ENCODE measurements at places on chromosomes 4 and X.

GRCh38 chr4:109811707-109812106 lies 3.9 kb upstream of the GAR1 start:
- no peak for DNase-seq

DNA sequence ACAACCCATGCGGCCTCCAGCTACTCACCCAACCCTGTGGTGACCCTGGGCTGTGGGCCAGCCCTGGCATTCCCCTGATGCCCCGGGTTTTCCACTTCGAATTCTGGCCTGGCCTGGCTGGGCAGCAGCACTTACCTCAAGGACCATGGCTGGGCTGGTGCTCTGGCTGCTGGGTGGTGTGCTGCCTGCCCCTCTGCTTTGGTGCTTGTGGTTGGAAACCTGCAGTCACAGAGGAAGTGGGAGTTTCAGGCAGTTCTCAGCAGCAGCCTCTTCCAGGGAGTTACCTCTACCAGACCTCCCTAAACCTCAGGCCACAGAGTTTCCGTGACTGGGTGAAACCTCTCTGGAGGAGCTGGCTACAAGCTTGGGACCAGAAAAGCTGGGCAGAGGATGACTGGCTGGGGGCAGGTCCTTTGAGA lies at the start of gene CXCR3:
TSS of gene CXCR3 (minus strand) at position 209 of the 419 bp plus-strand sequence. CDS start at position 147, 62 bp downstream.
- peak; percentile 51 for DNase-seq

- DNase-seq, result no peak
These were observed 350.8 kb downstream of the PDGFC start for GRCh38 chr4:156620786-156621185.

DNA sequence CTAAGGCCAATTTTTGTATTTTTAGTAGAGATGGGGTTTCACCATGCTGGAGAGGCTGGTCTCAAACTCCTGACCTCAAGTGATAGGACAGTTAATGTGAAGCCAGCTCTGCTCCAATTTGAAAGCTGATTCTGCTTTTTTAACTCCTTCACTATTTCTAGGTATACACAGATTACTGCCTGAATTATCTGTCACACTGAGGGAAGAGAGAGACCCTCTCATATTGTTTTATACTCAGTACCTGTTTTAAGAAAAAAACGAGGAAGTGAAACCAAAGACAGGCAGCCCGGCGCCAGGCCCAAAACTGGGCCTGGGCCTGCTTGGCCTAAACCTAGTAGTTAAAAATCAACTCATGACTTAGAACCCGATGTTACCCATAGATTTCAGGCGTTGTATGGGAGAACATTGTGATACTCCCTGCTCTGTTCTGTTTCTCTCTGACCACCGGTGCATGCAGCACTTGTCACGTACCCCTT lies 1601.5 kb upstream of the PCDH10 start:
- DNase-seq, result no peak

GRCh38 chr4:54554339-54554990 lies 103.3 kb upstream of the KIT start:
- no peak for DNase-seq

- no peak for DNase-seq
These were observed 395.6 kb downstream of the MAPK10 start for GRCh38 chr4:85964298-85964697.

DNA sequence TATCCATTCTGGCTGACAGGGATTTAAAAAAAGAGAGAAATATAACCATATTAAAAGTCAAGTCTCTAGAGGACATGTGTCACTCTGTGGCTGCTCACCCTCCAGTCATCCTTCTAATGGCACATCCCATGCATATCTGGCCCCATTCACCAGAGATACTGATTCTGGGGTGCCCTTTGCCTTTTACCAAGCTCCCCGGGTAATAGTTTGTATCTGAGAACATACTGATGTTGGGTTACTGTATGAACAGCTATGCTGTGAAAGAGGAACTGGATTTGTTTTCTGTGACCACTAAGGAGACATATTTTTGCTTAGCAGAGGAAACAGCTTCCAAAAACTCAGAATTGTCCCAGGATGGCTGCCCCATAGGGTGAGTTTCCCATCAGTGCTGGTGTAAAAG lies 56.0 kb downstream of the SAT1 start:
- no peak for DNase-seq

GRCh38 chrX:149848855-149849254 lies 32.1 kb upstream of the MAGEA8 start:
- DNase-seq, result no peak

- no peak for DNase-seq
These were observed 5.2 kb downstream of the PKD2 start for GRCh38 chr4:88012647-88013046.

- DNase-seq, result no peak
These were observed 17.0 kb downstream of the SLC9B1 start for GRCh38 chr4:103002551-103002950.

DNA sequence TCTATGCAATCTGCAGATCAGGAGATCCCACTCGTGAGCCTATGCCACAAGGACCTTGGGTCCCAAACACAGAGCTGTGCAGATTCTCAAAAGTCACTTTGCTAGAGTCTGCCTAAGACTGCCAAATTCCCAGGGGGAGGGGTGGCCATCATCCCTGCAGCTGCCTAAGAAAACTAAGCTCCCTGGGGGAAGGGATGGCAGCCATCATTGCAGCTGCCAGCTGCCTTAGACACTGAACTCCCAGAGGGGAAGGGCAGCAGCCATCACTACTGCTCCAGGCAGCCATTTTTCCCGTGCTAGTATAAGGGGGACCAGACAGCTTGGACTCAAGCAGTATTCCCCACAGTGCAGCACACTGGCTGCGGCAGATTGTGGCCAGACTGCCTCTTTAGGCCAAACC lies 156.9 kb downstream of the NKX6-1 start:
- no peak for DNase-seq

- DNase-seq, result no peak
These were observed 218.7 kb downstream of the NWD2 start for GRCh38 chr4:37463033-37463856.

DNA sequence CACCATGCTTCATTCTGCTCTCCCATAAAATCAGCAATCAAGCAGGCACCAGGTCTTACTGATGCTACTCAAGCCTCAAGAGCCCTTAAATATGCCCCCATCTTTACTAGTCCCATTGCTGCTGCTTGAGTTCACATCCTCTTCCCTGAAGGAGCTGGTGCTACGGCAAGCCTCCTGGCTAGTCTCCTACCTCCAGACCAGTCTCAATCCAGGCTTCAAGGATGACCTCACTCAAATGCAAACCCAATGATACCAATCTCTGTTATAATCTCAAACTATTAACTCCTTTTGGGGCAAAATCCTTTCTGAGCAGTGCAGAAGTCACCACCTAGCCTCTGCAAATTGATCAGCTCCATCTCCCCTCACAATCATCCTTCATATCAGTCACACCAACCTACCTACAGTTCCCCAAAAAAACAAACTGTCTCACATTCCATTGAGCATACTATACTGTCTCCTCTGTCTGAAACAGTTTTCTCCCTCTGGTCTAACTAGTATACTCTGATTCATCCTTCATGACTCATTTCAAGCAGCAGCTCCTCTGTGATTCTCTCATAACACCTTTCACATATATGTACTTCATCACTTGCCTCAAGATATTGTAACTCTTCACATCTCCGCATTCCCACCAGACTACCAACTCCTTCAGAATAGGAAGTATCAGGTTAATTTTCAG lies 30.0 kb downstream of the PAPSS1 start:
- no peak for DNase-seq

DNA sequence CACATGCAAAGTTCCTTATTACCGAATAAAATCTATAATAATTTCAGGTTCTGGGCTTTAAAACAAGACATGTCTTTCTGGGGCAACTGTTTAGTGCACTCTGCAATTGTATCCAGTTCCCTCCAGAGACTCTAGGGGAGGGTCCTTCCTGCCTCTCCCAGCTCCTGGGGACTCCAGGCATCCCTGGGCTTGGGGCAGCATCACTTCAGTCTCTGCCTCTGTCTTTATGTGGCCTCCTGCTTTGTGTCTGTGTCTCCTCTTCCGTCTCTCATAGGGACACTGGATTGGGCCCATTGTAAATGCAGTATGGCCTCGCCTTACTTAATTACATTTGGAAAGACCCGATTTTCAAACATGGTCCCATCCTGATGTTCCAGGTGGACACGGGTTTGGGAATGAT lies 10.9 kb upstream of the ASMTL start:
- DNase-seq, result no peak

- DNase-seq, result no peak
These were observed 54.5 kb upstream of the WDR1 start for GRCh38 chr4:10171055-10171454.

DNA sequence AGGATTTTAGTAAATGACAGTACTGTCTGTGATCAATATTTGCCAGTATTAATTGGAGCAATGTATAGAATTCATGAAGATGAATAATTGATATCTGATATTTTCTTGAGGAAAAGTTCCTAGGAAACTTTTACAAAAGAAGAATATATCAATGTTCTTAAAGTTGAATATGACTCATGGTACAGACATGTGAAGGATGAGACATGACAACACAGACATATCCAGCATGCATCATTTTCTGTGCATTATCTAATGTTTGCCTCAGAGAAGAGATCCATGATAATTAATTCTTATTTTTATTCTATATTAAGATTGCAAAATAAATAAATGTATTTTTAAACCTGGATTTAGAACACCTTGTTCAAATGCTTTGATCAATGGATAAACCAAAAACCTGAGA lies 452.9 kb upstream of the EPHA5 start:
- no peak for DNase-seq

GRCh38 chr4:23811161-23811560 lies 78.7 kb downstream of the PPARGC1A start:
- no peak for DNase-seq

DNA sequence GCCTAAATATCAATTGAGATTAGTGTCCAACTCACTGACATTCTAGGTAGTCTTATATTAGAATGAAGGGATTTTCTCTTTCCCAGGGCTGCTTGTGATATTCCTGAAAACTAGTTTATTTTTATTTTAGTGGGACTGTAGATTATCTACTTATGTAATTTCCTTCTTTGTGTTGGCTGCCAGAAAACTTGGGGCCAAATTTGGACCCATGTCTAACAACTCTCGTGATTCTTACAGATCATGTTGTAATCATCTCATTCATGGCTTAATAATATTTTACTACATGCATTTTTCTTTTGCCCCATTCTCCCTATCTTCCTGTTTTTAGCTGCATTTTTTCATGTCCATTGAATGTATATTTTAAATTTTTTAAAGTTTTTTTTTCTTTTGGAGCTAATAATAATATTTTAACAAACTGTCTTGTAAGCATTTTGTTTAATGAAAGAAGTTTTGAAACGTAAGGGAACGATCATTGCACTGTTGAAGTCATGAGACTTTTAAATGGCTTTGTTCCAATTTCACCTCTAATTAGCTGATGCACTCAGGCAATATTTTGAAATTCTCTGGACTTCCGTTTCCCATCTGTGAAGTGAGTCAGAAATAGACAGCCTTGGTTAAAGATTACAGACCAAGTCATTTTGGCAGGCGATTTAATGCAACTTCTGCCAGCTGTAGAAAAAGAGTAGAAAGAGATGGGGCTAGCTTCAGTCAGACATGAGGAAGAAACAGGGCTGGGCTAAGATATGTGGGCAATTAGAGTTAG lies 14.3 kb upstream of the TDO2 start:
- DNase-seq, result no peak

DNA sequence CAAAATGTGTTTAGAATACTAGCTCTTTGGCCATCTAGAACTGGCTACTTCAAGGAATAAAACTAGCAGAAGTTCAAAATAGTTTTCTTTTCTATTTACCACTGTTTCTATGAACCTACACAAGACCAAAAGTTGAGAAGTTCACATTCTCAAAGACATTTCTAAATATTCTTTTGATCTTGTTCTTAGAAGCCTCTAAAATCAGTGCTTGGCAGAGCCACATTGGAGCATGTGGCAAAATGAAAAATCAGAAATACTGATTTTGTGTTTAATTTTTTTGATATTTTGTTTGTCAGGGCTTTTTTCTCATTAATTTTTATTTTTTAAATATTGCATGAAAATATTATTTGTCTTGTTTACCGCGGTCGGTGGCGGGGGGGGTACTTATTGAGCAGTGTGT lies 853.8 kb upstream of the INTU start:
- no peak for DNase-seq

- no peak for DNase-seq
These were observed 324.8 kb upstream of the DDX53 start for GRCh38 chrX:22674932-22675331.

- no peak for DNase-seq
These were observed 1720.2 kb downstream of the PCDH7 start for GRCh38 chr4:32440391-32440790.

- DNase-seq, result no peak
These were observed 6.0 kb upstream of the VSIG4 start for GRCh38 chrX:66045894-66046293.

DNA sequence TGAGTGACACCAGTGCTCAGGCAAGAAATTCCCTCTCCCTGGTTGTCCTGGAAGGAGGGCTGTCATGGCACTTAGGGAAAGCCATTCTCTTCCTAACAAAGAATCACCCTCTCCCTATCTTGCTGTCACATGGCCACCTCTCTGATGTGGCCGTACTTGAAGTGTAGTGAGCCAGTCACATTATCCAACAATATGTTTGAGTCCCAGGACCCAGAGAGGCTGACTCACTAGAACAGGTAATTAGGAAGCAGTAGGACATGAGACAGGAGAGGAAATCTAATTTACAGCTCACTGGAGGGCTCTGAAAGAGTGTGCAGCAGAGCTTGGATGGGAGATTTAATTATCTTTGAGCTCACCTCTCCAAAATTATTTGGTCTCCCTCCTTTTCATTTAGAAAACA lies 299.1 kb downstream of the ARHGAP24 start:
- no peak for DNase-seq

- DNase-seq, result peak; percentile 25
These were observed 106.8 kb upstream of the NKX1-1 start for GRCh38 chr4:1512738-1513660.

DNA sequence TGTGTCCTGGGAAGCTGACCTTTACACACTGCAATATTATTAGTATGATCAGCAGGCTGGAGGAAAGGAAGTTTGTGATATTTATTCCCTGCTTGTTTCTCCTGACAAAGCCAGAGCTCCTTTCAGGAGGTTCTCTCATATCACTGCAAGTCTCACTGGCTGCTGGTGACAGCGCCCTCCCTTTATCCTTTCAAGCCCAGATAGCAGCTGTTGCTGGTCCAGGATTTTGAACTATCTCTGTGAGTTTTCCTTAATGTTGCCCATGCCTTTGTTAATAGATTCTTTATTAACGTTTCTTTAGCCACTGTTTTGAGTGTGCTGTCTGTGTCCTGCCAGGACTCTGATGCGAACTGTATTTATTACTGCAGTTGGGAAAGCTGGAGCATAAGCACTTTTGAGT lies 518.7 kb downstream of the C4orf33 start:
- no peak for DNase-seq

DNA sequence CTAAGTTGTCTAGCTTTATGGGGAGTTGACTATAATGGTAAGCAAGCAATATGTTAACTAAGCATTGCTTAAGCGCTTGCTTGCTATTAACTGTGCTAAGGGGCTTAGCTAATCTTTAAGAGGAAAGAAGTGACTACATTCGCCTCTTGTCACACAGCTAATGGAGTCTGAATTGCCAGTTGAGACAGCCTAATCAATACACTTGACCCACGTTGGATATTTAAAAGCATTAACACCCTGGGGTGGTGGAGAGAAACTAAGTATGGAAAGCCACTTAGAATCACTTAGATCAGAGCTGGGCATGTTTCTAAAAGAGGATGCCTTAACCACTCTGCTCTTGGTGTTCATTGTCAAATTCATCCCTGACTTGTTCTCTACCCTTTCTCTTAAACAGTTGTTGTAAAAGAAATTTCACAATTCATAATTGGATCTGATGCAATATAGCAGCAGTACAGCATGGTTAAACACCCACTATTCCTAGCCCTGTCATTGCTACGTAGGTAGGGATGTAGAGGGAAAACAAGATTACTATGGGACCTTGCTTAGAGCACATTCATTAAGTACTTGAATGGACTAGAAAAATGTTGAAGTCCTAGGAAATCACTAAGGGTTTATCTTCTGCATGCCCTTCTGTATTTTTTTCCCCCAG lies 3.5 kb downstream of the ZAR1 start:
- no peak for DNase-seq

Measured in effector CD4-positive, alpha-beta T cell (primary cell).